ENCODE measurements at places on chromosomes 5 and 9.

DNA sequence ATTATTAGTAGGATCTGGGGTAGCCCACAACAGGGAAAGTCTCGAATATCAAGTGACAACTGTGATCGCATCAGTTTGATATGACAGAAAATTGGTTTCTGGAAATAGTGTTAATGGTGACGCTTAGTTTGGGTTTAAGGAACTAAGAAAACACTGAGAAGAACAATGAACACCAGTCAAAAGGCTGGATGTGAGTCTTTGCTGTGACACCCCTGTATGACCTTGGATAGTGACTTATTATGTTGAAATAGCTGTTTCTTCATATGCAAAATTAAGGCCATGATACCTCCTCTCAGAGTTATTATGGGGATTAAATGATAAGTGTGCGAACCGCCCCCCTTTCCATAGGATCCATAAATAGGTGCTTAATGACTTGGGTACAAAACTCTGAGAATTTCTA lies 926 bp downstream of the DNAJC25 start:
- DNase-seq = no peak

DNA sequence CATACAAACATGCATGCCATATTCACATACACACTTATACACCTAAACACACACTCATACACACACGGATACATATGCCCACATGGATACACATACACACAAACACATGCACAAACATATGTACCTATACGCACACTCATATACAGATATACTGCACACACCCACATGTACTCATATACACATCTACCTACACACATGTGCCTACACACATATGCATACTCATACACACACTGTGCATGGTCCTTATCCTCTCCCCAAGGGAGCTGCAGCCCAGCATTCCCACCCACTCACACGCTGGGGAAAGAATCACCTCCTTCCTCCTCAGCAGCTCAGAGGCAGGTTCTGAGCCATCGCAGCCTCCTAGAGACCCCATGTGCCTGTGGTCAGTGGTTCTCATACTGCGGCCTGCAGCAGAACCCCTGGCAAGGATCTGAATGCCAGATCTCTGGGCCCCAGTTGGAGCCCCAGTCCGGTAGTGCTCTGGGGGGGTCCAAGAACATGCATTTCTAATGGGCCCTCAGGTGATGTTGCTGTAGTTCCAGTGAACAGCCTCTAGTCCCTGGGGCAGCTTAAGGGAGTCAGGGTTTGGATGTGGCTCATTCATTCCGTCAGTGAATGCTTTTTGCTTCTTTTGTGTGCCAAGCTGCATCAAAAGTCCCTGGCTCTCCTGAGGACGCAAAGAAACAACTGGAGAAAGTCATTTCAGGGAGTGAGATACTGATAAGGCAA lies 39.0 kb downstream of the SEMA4D start:
- no peak for DNase-seq

- no peak for DNase-seq
Measured at GRCh38 chr5:54533541-54534190, 16.1 kb downstream of the SNX18 start.

- DNase-seq = no peak
Measured at GRCh38 chr9:109794361-109795012, 14.5 kb downstream of the PALM2AKAP2 start.

- no peak for DNase-seq
Measured at GRCh38 chr5:132093271-132093670, 19.7 kb downstream of the CSF2 start.

DNA sequence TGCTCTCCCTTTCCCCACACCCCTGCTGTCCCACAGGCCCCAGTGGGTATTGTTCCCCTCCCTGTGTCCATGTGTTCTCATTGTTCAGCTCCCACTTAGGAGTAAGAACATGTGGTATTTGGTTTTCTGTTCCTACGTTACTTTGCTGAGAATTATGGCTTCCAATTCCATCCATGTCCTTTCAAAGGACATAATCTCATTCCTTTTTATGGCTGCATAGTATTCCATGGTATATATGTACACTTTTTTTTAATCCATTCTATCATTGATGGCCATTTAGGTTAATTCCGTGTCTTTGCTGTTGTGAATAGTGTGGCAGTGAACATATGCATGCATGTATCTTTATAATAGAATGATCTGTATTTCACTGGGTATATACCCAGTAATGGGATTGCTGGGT lies 25.6 kb downstream of the FER start:
- no peak for DNase-seq

- DNase-seq = no peak
Measured at GRCh38 chr9:70352356-70352755, 62.1 kb downstream of the KLF9 start.

DNA sequence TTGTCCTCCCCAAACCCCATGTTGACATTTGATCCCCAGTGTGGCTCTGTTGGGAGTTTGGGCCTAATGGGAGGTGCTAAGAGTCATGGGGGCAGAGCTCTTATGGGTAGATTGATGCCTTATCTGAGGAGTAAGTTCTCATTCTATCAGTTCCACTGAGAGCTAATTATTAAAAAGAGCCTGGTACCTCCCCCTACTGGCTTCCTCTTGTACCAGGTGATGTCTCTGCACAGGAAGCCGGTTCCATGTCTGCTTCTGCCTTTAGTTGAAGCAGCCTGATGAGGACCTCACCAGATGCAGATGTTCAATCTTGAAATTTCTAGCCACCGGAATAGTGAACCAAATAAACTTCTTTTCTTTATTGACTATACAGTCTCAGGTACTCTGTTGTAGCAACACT lies 10.8 kb downstream of the GABRB2 start:
- DNase-seq = no peak

DNA sequence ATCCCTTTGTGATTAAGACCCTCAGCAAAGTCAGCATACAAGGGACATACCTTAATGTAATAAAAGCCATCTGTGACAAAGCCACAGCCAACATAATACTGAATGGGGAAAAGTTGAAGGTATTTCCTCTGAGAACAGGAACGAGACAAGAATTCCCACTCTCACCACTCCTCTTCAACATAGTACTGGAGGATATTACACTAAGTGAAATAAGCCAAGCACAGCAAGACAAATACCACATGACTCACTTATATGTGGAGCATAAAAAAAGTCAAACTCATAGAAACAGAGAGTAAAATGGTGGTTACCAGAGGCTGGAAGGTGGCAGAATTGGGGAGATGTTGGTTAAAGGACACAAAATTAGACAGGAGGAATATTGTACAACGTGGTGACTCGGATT lies 118.1 kb upstream of the NFIL3 start:
- DNase-seq = no peak

GRCh38 chr5:27462936-27463335 lies 424.6 kb upstream of the CDH9 start:
- DNase-seq = no peak

DNA sequence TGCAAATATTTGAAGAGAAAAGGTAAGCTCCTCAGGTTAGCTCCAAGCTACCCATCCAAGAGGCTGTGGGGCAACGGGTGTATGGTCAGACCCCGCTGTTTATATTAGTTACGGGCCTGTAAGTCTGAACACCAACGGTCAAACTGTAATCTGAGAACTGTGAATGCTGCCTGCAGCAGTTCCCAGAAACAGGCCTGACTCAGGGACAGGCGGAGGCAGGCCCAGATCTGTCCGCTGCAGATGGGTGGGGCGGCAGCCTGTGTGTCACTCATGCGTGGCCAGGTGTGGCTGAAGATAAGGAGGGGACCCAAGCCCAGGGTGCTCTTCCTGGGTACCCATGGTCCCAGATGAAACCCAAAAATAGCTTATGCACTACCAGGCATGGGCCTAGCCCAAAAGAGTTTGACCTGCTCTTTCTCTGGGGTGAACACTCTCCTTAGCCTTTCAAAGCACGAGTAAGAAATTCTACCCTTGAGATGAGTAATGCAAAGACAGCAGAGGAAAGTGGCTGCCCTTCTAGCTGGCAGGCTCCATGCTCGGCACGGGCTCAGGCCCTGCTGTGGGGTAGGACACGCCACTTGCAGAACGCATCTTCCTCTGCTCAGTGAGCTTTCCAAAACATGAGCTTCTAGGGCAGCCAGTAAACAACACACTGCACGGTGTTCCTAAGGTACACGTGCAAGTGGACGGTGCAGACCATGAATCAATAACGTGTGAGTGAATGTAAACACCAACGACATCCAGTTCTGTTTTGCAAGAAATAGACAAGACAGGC lies 9.1 kb downstream of the UBAC1 start:
- no peak for DNase-seq

- DNase-seq = no peak
Measured at GRCh38 chr9:92618633-92619225, 51.2 kb downstream of the IPPK start.

DNA sequence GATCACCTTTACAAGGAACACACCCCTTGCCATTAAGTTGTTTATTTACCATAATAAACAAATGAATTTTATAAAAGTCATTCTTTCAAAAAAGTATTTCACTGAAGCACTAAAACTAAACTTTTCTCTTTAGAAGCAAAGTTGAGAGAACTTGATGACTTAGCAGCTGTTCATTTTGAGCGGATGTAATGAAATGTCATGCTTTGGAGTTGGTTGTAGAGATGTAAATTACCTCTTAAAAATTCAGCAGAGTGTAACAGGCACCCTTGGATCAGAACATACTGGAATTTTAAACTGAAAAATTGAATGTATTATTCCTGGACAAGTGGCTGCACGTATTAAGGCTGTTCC lies 617.2 kb downstream of the PDE4D start:
- DNase-seq = no peak

DNA sequence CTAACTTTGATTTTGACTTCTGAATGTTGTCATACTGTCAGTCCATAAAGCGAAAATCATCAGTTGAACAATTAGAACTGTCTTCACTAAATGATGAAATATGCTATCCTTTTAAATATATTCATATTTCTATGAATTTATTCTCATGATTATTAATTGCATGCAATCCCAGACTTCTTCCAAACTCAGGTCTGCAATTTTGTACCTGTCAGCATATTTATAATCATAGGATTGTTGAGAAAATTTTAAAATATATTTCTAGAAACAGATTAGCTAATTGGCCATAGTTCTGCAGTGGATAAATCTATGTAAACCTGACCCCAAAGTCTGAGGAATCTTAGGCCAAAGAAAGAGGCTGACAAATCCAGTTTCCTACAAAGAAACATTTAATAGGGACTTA lies 347.5 kb downstream of the SLCO4C1 start:
- DNase-seq = no peak

- DNase-seq = no peak
Measured at GRCh38 chr9:130459941-130460669, 15.3 kb downstream of the ASS1 start.

Data from left renal pelvis (tissue), 4 donors.